ENCODE measurements at places on chromosomes 4 and X.
A peak's percentile ranks its signal among the peaks of the same experiment; 100 is the strongest.

DNA sequence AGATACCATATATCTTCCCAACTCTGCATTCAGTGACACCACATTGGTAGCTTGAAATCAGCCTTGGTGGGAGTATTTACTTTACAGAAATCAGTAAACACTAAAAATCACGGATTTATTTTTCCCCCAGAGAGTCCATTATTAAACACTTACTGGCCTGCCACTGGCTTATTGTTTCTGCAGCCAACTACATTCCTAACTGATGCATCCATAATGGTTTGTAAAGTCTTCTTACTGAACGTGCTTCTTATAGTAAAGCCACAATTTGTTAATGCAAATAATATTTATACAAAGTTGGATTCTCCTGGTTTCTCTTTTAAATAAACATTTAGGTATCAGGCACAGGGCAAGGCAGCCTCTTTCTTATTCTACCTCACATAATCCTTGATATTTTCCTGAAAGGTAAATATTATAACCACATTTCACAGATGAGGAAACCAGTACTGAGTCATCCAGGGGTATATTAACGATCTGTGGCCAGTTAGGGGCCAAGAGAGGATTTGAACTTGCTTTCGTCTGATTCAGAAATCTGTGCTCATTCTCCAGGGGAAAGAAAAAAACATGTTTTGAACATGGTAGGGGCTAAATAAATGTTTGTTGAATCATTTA is 136.5 kb downstream of the RAB28 start:
- no peak for DNase-seq

DNA sequence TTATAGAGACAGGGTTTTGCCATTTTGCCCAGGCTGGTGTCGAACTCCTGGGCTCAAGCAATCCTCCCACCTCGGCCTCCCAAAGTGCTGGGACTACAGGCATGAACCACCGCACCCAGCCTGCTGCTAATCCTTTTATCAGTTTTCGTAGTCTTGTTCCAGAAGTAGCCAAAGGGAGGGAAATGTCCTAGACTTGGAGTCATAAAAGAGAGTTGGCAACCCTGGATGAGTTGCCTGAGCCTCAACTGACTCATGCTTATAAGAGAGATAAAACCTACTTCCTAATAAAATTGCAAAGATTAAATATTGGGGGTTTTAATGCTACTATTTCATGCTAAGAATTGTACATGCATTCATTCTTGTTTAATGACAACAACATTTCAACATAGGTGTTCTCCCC is 44.3 kb downstream of the CD40LG start:
- no peak for DNase-seq

GRCh38 chr4:124958847-124959246 is 246.3 kb upstream of the ANKRD50 start:
- DNase-seq, result no peak

DNA sequence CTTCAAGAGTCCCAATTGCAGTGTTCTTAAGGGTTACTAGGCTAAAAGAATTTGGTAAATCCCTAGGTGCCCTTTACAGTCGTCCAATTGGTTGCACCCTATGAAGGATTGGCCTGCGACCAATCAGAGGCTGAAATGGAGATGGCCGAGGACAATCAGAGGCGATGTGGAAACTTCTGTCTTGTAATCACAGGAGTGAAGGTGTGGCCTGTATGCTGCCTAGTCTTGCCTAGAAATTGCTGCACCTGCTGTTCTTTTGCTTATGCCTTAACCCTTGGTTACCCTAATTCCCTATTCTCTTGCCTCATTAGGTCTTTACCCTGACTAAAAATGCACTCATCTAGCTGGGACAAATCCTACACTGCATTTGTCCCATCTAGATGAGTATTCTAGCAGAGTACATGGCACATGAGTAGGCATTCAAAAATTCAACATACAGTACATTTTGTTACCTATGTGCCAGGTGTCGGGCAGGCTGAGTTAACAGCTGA is 1.0 kb upstream of the DCK start:
- no peak for DNase-seq

GRCh38 chrX:153414856-153415510 is 3.7 kb downstream of the ZFP92 start:
- no peak for DNase-seq

- no peak for DNase-seq
Measured at GRCh38 chrX:47384502-47384901, 14.1 kb downstream of the ZNF157 start.

- peak; percentile 6 for DNase-seq
Measured at GRCh38 chr4:120517966-120518365, 404.6 kb downstream of the PRDM5 start.

DNA sequence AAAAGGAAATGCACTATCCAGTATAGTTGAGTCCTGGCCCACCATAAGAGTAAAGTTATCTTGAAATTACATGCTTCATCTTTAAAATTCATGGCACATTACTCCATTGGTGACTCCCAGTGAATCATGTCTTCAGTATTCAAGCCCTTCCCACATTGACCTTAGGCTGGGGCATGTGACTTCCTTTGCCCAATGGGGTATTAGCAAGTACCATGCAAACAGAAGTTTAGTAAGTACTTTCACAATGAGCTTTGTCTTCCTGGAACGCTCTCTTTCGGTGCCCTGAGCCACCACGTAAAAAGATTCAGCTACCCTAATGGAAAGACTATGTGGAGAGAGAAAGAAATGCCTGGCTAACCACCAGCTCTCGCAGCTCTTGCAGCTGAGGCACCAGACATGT is 235.4 kb downstream of the HNRNPD start:
- DNase-seq, result no peak

DNA sequence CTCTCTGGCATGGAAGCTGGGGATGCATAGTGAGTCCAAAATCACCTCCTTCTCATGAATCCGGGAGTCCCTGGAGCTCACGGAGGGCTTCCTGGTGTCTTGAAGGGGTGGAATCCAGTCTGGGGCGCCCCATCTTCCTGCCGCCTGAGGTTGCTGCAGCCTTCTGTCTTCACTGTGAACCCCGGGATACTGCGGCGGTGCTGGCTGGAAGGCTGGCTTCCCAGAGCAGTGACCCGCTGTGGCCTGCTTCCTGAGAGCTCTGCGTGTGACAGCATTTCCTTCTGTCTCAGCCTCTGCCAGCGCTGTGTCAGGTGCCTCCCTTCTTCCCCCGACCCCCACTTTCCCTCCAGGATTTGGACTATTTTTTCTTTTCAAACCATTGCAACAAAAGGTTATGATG is 98.8 kb upstream of the STOX2 start:
- no peak for DNase-seq

DNA sequence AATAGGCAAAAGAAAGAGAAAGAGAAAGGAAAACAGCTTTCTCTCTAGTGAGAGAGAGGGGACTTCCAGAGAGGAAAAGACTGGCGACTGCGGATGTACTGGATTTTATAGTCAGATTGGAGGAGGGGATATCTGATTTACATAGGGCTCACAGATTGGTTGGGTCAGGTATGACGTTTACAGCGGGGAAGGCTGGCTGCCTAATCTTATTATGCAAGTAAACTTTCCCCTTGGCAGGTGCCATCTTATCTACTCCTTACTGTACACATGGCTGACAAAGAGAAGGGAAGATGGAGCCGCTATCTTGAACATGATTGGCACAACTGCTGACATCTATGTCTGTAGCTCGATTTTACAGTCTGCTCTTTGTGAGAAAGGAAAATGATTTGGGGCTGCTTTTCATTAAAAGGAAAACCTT is 25.4 kb downstream of the RBPJ start:
- DNase-seq, result no peak

- no peak for DNase-seq
Measured at GRCh38 chr4:81452452-81453006, 19.2 kb downstream of the RASGEF1B start.

GRCh38 chrX:72478351-72478750 is 94.3 kb downstream of the HDAC8 start:
- no peak for DNase-seq

- no peak for DNase-seq
Measured at GRCh38 chr4:38489924-38490639, 173.9 kb upstream of the KLF3 start.

DNA sequence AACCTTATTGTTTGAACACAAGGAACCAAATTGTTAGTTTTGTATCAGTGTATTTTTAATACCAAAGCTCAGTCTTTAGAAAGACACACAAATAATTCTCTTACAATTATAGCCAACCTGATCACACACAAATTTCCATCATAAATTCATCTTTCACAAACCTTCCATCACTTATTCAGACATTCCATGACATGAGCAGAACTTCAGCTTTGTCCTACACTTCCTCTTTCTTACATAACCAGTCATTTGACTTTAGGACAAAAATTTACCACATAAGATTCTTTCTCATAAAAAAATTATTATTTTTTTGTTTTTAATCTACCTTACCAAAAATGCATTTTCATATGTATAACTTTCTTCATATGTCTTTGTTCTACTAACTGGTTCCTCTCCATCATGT is 312.2 kb downstream of the GALNTL6 start:
- no peak for DNase-seq

GRCh38 chrX:87732133-87732532 is 214.5 kb downstream of the KLHL4 start:
- no peak for DNase-seq

GRCh38 chr4:6331018-6331417 is 61.4 kb downstream of the WFS1 start:
- no peak for DNase-seq

- no peak for DNase-seq
Measured at GRCh38 chrX:12440246-12440645, 302.0 kb downstream of the FRMPD4 start.

GRCh38 chr4:3733195-3733594 is 33.0 kb upstream of the ADRA2C start:
- DNase-seq, result no peak

DNA sequence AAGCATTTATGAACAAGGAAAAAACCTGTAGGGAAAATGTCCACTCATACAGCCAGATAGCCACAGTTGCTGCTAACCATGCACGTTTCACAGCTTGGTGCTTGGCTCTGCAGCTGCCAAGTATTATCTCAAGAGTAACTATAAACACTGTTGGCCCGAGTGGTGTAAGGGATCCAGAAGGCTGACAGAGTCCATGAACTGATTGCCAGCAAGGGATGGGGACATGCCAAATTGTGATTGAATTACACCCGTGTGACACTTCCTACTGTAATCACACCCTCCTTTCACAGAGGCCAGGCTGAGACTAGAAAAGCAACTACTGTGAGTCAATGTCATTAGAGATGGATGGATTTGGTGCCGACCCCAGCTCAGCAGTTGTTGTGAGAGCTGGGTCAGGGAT is 223.9 kb upstream of the ANKRD50 start:
- no peak for DNase-seq

GRCh38 chrX:65671966-65672365 is 4.5 kb downstream of the MSN start:
- DNase-seq, result no peak

- no peak for DNase-seq
Measured at GRCh38 chr4:26022346-26023202, 108.6 kb downstream of the SMIM20 start.

GRCh38 chr4:135338181-135338580 is 1136.6 kb upstream of the PABPC4L start:
- DNase-seq, result no peak

GRCh38 chr4:88792268-88792781 is 94.7 kb upstream of the NAP1L5 start:
- DNase-seq, result peak; percentile 79

- DNase-seq, result peak; percentile 46
Measured at GRCh38 chr4:52250154-52250553, 199.1 kb downstream of the SPATA18 start.

- DNase-seq, result no peak
Measured at GRCh38 chrX:18900401-18900976, 83.4 kb downstream of the PHKA2 start.

GRCh38 chr4:109879081-109879480 is 31.2 kb downstream of the LRIT3 start:
- DNase-seq, result no peak

DNA sequence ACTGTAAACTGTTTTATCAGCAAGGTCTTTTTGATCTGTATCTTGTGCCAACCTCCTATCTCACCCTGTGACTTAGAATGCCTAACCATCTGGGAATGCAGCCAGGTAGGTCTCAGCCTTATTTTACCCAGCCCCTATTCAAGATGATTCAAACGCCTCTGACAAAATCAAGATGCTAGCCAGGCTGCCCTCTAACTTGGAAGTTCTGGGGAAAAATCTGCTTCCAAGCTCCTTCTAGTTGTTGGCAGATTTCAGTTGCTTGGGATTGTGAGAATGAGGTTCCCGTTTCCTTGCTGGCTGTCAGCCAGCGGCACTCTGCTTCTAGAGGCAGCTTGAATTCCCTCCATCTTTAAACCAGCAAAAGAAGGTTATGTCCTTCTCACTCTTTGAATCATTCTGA is 34.7 kb downstream of the LUZP4 start:
- peak; percentile 23 for DNase-seq

- no peak for DNase-seq
Measured at GRCh38 chr4:57320217-57320616, 210.0 kb upstream of the IGFBP7 start.

DNA sequence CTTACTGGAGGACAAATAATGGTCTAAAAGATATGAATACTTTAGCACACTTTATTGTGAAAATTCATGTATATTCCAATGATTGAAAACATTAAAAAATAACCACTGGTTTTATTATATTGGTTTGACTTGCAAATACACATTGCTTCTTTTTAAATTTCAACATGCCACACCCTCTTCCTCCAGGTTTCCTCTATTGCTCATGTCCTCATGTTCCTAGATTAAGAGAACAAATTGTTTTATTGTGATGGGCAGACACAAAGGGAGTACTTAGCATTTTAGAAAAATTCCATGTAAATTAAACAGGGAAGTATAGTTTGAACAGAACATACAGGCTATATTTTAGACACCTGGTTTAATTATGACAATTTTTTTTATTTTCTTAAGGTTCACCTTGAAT is 230.6 kb upstream of the GPRIN3 start:
- no peak for DNase-seq

DNA sequence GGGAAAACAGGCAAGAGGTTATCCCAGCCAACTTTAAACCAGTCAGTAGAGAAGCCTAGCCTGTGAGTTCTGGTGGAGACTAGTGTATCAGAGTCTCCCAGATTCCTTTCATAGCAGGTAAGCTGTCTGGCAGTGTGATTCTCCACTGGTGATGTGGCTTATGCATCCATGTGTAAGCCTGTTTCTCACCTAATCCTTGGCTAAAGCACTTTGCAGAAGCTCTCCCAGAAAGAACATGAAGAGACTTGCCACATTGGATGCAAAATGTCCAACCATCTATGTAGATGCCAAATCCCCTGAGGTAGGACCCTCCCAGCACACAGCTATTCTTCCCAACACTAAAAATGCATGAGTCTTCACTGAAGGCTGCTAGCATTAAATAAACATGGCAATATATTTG is 111.7 kb downstream of the CHRNA9 start:
- no peak for DNase-seq

GRCh38 chrX:150763810-150764209 is 70.6 kb downstream of the MTMR1 start:
- no peak for DNase-seq

GRCh38 chrX:118603981-118604380 is 108.4 kb downstream of the DOCK11 start:
- peak; percentile 24 for DNase-seq
